Activated CD4-positive, alpha-beta T cell treated with anti-CD3 and anti-CD28 coated beads, Interleukin-2, amount 10 ng/mL, durations not matched to agents 7 days and 5 days (primary cell): ENCODE measurements at places on chromosomes 4 and X.

- no peak for DNase-seq
Observed at GRCh38 chr4:10017037-10017893, 4.0 kb downstream of the SLC2A9 start.

GRCh38 chrX:141201962-141202361, 25.0 kb upstream of the LDOC1 start:
- DNase-seq = no peak

DNA sequence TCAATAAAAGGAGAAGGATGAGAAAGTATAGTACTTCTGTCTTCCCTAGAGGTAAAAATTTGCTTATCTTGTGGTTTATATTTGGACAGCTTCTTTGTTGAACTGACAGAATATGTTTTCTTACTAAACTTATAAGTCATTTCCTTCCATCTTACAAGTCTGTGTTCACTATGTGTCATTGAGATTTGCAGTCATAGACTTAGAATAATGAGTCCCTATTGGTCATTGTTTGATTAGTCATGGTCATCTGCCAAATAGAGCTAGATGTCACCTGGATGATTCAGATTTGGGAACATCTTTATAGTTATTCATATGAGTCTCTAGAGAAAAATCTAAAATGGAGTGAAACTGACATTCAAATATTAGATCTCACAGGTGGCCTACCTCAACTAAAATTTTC, 51.5 kb downstream of the SPATA18 start:
- DNase-seq = no peak

- no peak for DNase-seq
Observed at GRCh38 chr4:72077346-72077745, 45.5 kb downstream of the NPFFR2 start.

DNA sequence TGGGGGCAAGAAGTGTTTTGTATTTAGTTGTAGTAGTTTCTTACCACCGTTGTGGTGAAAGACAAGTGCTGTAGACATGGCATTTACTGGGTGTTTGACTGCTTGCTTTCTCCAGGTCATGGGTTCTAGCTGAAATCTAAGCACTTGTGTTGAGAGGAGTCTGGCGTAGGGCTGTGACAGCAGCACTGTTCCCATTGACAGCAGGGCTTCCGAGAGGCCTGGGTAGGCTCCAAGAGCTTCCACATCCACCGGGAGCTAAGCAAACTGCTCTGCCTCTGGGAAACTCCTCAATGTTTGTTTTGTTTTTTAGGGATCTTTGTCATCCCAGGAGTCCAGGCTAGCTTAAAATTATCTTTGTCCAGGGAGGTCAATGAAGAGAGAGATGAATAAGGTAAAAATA, 44.3 kb downstream of the BMPR1B start:
- DNase-seq = no peak

DNA sequence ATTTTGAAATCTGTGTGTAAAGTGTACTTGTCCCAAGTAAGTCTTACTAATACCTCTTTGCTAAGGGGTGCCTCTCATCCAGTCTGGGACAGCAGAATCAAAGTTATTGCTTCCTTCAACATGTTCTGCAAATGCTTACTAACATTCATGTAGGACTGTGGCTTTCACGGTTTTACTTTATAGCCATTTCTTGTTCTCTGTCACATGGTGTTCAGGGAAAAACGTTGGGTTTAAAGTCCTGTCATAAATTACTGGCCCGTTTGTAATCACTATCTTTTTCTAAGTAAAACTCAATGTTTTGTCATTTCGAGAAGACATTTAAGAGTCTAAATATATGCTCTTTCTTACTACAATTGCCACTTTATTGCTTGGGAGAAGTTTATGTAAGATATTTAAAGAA, 321.1 kb downstream of the STIM2 start:
- no peak for DNase-seq

GRCh38 chr4:149426461-149426860, 389.2 kb downstream of the IQCM start:
- DNase-seq = no peak

DNA sequence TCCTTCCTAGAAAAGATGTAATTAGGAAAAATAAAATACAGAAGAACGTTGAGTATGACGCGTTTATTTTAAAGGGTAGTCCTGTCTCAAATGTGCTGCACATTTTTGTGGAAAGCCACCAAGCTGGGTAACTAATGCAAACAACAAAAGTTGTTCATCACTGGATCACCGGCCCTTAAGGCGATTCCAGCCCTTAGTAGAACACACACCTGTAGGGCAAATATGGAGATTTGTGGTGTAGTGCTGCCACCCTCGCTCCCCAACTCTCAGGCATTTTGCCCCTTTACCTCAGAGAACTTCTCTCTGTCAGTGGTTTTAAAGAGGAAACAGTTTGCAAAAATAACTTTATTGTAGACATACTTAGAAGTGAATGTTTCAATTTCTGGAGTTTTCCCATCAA, 1.9 kb downstream of the TBL1X start:
- DNase-seq = no peak

GRCh38 chr4:155705664-155706063, 39.0 kb downstream of the GUCY1A1 start:
- DNase-seq = no peak

DNA sequence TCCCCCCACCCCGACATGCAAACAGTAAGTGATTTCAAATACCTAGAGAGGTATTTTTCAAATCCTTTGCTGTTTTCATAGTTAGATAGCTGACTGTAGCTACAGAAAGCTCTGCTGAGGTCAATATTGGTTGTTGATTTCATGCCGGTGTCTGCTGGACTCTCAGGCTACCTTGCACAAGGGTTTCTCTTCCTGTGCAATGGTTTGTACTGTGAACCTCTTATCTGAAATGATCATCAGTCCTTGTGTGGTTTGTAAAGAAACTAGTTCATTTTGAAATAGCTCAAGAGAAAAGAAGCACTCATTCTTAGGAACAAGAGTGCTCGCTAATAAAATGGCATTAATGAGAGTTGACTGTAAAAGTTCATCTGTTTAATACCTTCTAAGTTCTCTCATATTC, 2.1 kb downstream of the MTM1 start:
- DNase-seq = peak; percentile 18

- no peak for DNase-seq
Observed at GRCh38 chr4:33518856-33519255, 2725.5 kb downstream of the ARAP2 start.

DNA sequence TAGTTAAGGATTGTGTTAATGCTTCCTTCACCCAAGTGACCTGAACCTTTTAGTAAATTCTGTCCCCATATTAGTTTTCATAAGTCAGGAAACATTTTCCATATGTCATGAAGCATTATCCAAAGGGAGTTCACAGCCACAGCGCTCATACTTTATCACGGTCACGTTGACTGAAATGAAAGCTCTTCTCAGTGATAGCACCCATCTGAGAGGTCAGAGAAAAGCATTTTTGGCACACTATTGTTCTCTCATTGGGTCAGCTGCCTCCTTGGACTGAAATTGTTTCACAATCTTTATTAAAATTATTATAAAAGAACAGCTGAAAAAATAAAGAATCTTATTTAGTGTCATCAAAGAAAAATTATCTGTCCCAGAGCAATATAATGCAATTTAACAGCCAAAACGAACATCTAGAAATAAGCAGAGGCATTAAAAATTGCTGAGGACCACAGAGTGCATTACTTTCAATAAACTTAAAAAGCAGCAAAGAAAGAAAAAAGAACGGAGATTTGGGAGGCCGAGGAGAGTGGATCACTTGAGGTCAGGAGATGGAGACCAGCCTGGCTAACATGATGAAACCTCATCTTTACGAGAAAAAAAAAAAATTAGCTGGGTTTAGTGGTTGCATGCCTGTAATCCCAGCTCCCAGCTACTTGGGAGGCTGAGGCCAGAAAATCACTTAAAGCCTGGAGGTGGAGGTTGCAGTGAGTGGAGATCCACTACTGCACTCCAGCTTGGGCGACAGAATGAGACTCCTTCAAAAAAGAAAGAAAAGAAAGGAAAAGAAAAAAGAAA, 680.8 kb upstream of the FAM241A start:
- DNase-seq = no peak

GRCh38 chrX:120426599-120426998, 42.5 kb downstream of the LAMP2 start:
- DNase-seq = no peak

- DNase-seq = no peak
Observed at GRCh38 chr4:139815778-139816601, 150.4 kb downstream of the MGST2 start.

- no peak for DNase-seq
Observed at GRCh38 chr4:75717408-75717807, 7.0 kb upstream of the USO1 start.

GRCh38 chrX:154032160-154032559, 12.5 kb upstream of the IRAK1 start:
- DNase-seq = no peak

DNA sequence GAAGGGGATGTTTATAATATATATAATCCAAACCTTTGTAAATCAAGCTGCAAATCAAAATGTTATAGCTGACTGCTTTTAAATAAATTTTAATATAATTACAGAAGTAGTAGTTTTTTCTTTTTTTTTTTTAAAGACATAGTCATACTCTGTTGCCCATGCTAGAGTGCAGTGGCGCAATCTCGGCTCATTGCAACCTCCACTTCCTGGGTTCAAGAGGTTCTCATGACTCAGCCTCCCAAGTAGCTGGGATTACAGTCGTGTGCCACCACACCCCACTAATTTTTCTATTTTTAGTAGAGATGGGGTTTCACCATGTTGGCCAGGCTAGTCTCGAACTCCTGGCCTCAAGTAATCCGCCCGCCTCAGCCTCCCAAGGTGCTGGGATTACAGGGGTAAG, 178.7 kb downstream of the FBXW7 start:
- no peak for DNase-seq

DNA sequence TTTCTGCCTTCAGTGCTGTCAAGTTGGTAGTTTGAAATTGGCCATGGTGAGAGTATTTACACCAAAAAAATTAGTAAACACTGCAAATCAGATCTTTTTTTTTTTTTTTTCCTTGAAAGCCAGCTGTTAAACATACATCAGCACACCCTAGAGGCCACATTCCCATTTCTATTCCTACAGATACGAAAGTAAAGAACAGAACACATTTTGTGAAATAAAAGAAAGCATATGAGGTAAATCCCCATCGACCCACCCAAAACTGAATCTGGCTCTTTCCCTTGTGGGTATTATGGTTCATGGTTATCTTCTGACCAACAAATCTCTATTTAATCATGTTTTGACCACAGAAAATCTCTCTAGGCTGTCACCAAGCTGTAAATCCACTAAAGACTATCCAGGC, 41.8 kb upstream of the AP1AR start:
- no peak for DNase-seq

GRCh38 chrX:9738151-9738550, 27.5 kb downstream of the GPR143 start:
- DNase-seq = no peak

DNA sequence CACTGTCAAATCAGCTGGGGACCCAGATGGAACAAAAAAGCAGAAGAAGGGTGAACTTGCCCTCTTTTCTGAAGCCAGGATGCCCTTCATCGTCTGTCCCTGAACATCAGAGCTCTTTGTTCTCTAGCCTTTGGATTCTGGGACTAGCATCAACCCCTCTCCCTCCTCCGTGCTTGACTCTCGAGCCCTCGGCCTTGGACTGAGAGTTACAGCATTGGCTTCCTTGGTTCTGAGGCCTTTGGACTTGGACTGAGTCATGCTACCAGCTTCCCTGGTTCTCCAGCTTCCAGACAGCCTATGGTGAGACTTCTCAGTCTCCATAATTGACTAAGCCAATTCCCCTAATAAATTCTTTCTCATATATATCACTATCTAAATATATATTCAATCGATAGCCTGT, 38.4 kb downstream of the WDFY3 start:
- no peak for DNase-seq

- no peak for DNase-seq
Observed at GRCh38 chr4:16116019-16116418, 32.2 kb upstream of the PROM1 start.

DNA sequence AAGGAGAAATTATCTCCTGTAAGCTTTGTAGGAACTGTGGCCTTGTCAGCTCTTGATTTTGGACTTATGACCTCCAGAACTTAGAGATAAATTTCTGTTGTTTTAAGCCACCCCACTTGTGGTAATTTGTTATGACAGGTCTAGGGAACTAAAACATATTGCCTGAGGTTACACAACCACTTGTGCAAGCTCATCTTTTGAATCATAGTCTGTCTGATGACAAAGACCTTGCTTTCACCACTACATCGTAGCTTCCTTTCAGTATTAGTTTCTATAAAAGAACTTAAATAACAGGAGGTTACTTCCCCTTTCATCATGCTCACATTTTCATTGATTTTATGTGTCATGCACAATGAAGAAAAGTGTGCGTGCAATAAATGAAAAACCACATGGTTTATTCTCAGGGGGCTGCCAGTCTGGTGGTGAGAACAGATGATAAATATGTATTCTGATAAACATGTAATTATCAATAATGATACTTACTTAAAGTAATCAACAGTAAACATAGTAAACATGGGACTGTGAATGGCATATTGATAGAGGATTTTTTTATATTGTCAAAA, 690.0 kb upstream of the HS3ST1 start:
- no peak for DNase-seq

GRCh38 chrX:39519566-39520301, 578.0 kb downstream of the BCOR start:
- DNase-seq = no peak

DNA sequence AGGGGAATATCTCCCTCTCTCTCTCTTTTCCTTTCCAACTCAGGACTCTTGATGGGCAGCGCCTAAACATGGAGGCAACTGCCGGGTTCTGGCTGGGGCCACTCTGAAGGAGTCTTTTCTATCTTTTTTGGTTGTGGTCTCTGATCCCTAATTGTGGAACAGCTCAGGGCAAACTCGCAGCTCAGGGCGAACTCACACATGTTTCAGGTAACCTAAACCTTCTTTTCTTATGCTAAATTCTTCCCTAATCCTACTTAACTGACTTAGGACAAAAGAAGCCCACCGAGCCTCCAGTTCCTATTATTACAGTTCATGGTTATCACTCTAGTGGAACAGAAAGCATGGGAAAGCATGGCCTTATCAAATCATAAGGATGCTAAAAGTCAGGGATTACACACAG, 21.3 kb downstream of the ETDA start:
- no peak for DNase-seq

- DNase-seq = no peak
Observed at GRCh38 chr4:100841911-100842310, 324.1 kb upstream of the EMCN start.

- DNase-seq = no peak
Observed at GRCh38 chr4:72377491-72378194, 191.4 kb downstream of the ADAMTS3 start.

- DNase-seq = no peak
Observed at GRCh38 chr4:72109959-72110497, 78.2 kb downstream of the NPFFR2 start.

GRCh38 chr4:143515905-143516304, 2.4 kb downstream of the SMARCA5 start:
- DNase-seq = no peak

GRCh38 chrX:141662781-141663180, 35.8 kb downstream of the SPANXD start:
- no peak for DNase-seq

GRCh38 chr4:82898322-82899243, 2.0 kb upstream of the THAP9 start:
- DNase-seq = peak; percentile 38
